ENCODE measurements at places on chromosomes 3 and 15.
A peak's percentile ranks its signal among the peaks of the same experiment; 100 is the strongest.

- DNase-seq = no peak
These were observed 111.7 kb downstream of the CHSY1 start for GRCh38 chr15:101139986-101140696.

DNA sequence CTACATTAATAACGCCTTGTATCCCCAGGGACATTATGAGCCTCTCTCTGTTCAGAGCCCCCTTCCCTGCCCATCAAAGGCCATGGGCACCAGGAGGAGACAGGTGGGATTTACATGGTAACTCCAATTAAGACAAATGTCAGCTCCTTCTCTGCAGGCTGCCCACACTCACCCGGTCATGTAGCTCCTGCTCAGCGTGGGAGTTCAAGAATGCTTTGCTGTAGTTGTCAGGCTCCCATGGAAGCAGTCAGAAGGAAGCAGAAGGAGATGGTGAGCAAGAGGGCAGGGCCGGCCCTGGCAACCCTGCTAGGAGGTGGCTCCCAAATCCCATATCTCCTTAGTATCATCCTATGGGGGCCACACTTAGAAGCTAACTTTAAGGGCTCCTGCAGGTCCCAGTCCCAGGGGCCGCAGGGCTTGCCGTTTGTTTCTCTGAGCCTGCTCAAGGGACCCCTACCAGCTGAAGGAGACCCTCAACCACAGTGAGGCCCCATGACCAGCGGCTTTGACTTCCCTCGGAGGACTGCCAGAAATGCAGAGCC is 218.4 kb upstream of the TLE3 start:
- DNase-seq = peak; percentile 48

GRCh38 chr3:170869645-170870593 is at the start of gene RPL22L1:
Gene RPL22L1, minus strand, starts transcription at chr3:170870195. Its CDS starts 28 bp downstream, at chr3:170870167.
- DNase-seq = peak; percentile 92

- DNase-seq = no peak
These were observed 338.2 kb upstream of the ATP10A start for GRCh38 chr15:26201177-26201858.

Measured in uterus (tissue), 4 donors.